T1000 (cell line): ENCODE measurements at places on chromosomes 7 and 10.

DNA sequence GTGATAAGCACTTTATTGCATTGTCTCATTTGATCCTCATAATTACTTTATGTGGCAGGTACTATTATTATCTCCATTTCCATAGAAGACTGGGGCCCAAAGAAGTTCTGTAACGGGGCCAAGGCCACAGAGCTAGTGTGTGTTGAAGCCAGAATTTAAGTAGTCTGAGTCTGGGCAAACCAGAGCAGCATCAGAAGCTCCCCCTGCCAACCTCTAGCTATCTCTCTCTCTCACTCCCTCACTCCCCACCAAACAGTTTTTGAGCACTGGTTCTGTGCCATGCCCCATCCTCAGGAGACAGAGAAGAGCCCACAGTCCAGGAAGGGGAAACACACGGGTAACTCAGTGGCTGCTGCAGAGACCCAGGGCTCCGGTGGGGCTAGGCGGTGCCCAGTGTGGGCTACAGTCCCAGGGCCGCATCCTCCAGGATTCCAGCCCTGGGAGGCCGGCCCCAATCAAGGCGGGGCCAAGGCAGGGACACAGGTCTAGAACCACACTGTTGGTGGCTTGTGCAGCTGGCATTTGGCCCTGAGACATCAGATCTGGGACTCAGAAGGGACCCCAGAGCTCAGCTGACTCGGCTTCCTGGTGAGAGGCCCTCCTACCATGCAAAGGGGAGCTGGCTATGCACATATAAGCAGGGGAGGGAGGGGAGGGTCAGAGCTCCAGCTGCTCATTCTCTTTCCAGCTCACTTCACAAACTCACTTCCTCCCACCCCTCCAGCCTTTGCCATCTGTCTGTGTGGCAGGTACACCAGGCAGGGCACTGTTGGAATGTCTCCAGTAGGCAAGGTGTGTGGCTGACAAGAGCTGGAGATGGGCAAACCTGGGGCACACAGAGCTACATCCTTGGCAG lies 34.4 kb downstream of the COL13A1 start:
- no peak for DNase-seq

- no peak for DNase-seq
Observed at GRCh38 chr7:64174941-64175340, 32.1 kb upstream of the ZNF735 start.

- DNase-seq = no peak
Observed at GRCh38 chr7:106658316-106659165, 2.4 kb downstream of the CCDC71L start.

DNA sequence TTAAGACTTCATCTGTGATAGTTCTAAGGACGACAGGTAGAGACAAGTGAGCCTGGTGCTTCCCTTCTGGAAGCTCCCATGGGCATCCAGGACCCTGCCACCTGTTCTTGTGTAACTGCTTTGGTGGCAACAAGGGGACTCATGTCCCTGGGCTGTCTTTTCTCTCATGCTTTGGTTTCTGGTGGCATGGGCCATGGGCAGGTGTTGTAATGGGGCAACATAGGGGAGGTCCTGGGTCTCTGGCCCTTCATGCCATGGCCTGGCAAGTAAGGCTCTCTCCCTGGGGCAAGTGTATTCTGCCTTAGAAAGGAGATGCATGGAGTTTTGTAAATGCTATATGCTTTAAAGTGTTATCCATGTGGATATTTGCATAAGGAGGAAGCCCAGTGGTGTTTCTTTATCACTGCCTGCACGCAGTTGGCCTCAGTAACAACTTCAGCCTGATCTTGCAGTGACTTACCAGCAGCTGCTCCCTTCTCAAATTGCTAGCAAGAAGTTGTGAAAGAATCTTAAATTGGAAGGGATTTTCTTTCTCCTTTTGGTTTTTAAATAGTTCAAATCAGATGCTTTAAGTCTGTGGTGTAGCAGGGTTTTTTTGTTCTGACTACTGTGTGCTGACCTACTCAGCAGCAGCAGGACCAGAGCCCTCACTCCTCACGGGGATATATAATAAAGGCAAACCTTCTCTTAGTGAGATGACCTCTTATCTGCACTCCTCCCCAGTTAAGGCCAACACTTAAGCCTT lies 39.9 kb downstream of the OGDH start:
- no peak for DNase-seq

DNA sequence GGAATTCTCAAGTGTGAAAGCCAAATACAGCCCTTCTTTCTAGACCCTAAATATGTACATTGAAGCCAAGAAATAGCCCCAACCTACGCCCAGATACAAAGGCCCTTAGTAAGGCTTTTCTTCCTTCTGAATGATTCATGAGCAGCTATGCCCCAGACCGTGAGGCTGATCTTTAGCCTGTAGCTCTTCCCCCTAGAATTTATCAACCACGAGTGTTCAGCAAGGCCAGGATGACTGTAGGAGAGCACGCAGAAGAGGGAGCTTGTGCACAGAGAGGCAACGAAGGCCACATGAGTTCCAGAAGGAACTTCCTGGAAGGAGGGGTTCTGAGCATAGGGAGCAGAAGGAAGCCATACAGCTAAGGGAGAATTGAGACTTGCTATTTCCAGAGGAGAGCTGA lies 53.0 kb upstream of the HABP2 start:
- DNase-seq = no peak

DNA sequence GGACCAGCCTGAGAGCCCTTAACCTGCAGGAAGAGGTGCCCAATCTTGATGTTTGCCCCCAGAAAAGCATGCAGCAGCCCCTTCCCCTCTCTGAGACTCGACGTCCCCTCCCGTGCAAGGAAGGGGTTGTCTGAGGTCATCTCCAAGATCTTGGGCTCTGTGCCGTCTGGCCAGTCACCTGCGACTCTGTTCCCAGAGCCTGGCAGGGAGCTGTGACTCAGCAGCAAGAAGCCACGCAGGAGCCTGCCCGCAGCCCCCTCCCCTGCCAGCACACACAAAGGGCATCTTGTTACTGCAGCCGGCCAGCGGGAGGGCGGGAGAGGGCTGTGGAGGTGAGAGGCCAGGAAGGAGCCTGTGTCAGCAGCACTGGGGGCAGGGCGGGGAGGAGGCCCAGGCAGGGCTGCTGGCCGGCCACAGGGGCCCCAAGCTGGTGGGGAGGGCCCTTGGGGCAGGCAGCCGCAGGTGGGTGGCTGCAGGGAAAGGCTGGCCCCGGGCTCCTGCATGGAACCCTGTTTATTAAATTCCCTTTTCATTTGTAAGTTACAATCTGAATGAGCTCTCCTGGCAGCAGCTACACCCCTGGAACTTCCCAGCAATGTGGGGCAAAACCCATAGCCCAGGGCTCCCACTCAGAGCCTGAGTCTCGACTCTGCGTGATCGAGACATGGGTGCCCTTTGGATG lies 103.7 kb upstream of the ZMIZ1 start:
- DNase-seq = peak; percentile 67

DNA sequence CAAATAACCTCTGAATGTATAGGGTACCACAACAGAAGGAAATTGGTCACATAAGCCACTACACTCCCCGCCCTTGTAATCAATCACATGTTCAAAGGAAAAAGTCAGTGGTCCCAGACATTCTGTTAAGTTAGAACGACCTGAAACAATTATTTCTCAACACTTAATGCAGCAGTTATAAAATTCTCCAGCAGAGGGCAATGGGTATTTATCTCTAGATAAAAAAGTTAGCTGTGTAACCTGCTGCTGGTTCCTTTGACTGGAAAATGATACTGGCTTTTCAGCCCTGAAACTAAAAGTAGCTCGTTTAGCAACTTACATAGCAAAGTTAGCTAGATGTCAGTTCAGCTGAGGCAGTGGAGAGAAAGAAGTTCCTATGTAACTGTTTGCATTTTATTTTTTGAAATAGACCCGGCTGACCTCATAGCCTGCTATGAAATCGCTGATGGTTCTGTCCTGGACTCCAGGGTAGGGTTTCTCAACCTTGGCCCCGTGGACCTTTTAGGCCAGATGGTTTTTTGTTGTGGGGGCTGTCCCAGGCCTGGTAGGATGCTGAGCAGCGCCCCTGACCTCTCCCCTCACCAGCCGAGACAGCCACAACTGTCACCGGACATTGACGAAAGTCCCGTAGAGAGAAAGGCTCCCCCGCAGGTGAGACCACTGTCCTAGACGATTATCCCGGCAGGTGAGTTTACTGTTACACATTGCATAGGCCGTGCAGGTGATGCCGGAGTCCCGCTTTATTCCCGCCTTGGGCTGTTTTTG lies 40.2 kb upstream of the PROSER2 start:
- DNase-seq = no peak
